ENCODE measurements at places on chromosomes 13 and 19. TPM values are rescaled to one million over a fixed set of nuclear protein-coding genes. Genes with fewer than 3 reads are reported as not detected.

DNA sequence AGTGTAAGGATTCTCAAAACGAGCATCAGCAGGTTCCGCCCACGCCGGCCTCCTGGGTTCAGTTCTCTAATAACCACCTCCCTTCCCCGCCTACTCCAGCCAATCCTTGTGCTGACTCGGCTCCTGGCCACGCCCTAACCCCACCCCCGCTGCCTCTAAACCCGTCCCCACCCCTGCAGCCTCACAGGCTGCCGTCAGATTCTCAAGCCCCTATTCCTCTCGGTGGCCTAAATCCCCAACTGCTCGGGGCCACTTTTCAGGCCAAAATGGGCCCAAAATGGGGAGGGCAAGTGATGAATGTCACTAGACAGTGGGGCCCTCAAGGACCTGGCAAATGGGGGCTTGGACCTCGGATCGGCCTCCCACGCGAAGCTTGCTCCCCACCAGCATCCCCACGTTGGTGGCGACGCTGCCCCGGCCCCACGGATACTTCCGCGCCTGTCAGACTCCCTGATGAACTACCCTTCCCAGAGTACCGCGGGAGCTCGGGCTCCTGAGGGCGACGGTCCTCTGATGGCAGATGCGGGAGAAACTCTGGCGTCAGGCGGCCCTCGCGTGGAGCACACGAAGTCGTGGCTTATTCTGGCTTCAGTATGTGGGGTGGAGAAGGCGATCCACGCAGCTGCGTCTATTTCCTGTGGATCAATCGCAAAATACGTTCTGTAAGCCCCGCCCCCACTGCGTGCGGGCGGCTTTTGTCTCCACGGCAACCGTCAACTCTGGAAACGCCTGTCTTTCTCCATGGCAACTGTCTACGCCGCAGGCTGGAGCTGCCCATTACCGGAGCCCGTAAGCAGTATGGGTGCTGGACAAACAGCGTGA lies 24.8 kb downstream of the ZNF473 start:
- DNase-seq = peak; percentile 84

The RNF225 gene
- total RNA-seq = 1.8 TPM

The PLPP2 gene
- total RNA-seq = 64.5 TPM

DNA sequence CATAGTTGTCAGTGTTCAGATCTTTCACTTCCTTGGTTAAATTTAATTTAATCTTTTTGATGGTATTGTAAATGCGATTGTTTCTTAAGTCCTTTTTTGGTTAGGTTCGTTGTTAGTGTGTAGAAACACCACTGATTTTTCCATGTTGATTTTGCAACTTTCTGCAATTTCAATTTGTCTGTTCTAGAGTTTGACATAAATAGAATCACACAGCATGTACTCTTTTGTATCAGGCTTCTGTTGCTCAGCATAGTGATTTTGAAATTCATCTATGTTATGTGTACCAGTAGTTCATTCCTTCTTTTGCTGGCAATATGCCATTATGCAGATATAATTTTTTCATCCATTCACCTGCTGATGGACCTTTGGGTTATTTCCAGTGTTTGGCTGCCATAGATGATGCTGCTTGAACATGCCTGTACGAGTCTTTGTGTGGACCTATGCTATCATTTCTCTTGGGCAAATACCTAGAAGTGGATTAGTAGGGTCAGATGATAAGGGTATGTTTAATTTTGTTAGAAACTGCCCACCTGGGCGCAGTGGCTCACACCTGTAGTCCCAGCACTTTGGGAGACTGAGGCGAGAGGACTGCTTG lies 33.1 kb downstream of the BICRA start:
- DNase-seq = no peak

GRCh38 chr13:32205431-32206096 lies 109.6 kb downstream of the ZAR1L start:
- DNase-seq = no peak

DNA sequence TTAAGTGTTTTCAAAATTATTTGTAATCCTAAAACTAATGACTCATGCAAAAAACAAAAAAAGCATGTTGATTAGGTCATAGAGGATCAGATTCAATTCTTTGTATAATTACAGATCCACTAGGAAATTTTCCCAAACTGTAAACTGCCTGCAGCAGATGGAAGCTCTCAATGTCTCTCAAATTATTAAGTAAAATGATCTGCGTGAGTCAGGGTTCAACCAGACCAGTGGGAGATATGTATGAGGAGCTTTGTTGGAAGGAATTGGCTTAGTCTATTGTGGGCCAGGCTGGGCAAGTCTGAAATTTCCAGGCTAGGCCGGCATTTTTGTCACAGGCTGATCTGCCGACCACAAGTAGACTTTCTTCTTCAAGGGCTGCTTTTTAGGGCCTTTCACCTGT lies 14.4 kb upstream of the SACS start:
- no peak for DNase-seq

DNA sequence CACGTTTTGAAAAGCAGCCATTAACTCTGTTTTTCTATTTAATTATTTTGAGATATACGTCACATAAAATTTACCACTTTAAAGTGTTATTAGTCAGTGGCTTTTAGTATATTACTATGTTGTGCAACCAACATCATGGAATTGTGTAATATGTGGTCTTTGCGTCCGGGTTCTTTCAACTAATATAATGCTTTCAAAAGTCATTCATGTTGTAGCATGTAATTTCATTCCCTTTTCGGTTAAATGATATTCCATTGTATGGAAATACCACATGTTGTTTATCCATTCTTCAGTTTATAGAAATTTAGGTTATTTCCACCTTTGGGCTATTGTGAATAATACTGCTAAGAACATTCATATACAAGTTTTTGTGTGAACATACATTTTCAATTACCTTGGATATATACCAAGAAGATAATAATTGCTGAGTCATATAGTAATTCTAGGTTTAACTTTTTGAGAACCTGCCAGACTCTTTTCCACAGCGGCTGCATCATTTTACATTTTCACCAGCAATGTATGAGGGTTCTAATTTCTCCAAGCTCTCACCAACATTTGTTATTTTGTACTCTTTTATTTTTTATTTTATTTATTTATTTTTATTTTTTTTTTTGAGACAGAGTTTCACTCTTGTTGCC lies 28.1 kb upstream of the CLDN10 start:
- DNase-seq = no peak

- DNase-seq = no peak
These were observed 215.0 kb downstream of the DCLK1 start for GRCh38 chr13:35916146-35916545.

GRCh38 chr13:78787190-78787589 lies 128.2 kb upstream of the OBI1 start:
- DNase-seq = no peak

DNA sequence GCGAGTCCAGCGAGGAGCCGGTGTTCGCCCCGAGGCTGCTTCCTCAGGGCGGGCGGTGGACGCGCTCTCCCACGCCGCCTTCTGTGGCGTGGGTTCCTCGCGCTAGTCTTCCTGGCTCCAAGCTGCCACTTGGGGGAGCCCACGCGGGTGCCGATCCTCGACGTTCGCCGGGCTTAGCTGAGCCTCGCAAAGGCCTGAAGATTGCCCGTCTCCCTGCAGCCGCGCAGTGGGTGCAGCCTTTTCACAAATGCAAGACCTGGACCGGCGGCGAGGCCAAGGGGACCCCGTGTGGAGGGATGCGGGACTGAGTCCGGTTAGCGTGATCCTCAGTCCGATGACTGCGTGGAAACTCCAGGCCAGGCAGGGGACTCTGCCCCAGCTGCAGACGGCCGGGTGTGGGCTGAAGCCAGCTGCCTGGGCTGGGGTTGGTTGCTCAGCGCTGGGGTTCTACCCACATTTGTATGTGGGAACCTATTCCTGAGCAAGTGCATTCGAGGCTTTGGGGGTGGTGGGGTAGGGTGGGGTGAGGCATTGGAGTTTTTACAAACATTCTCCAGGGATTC lies 16.6 kb upstream of the LRP3 start:
- DNase-seq = no peak

All from ureter (tissue), 1 donor.